ENCODE measurements at places on chromosomes 5 and 9.
A peak's percentile ranks its signal among the peaks of the same experiment; 100 is the strongest.

GRCh38 chr9:130288393-130288792 is 22.8 kb downstream of the HMCN2 start:
- DNase-seq, result no peak

DNA sequence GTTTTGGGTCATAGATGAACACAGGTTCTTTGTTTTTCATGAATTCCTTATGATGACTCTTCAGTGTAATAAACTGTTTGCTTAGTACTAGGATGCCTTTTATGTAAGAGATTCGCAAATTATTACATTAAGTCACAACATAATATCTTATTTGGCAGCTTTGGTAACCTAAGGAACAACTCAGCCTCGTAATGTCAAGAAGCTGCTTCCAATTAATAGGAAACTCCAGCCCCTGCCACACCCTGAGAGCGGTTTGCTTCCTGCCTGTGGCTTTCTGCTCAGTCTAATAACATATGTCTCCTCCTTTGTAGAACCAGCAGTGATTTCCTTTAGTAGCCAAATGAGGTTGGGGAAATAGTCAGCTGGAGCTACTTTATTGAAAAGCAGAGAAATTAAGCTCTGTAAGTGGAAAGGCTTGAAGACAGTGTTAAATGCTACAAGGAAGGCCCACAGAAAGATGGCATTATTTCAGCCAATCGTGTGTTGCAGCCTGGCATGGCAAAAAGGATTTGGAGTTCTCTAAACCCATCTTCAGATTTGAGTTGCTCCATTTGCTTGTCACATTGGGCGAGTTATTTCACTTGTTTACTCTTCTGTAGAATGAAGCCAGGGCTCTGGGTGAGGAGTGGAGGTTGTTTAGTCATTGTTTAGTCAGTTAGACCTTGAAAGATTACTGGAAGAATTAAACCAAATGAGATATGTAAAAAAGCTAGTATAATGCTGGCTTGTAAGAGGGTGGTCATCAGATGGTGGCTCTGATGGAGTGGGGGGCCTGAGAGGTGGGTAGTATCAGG is 54.1 kb downstream of the MTAP start:
- no peak for DNase-seq

- DNase-seq, result no peak
These were observed 18.0 kb downstream of the IGIP start for GRCh38 chr5:140143521-140144258.

DNA sequence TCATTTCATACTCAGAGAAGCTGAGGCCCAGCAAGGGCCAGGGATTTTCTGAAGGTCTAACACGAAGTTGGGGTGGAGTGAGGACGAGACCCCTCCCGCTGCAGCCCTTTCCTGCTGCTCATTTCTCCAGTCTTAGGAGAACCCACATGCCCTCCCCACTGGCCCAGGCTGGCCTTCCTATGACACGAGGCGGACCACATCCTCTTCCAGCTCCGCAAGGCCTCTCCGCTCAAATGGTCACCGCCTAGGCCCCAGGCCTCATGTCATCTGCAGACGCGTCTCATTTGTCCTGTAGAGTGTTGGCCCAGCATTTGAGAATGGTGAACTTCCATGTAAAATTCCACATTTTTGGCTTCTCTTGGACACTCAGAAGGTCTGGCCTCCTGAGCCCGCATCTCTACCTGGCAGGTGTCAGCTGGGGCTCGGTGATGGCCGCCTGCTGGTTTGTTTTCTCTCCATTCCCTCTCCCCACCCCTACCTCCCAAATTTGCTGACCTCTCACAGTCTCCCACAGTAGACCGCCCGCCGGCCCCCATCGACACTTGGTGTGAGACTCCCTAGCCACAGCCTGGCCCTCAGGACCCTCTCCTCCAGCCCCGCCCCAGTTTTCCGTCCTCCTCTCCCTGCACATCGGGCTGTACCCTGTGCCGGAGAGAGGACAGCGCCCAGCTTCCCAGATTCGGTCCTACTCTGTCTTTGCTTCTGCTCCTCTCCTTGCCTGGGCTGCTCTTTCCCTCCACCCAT is 51.7 kb downstream of the ERGIC1 start:
- no peak for DNase-seq

DNA sequence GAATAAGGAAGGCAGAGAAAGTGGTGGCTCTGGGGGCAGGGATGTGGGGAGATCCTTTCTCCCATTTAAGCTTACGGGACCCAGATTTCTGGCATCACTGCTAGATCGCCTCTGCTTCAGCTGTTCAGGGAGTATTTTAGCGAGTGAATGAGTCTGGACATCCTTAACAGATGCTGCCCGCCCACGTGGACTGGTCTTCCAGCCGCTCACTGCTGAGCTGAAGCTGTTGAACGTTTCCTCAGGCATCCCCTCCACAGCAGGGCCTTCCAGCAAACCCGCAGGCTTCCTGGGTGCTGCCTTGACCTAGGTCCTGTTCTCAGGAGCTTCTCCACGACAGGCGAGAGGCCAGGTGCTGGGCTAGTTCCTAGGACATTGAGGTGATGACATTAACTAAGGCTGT is 144.4 kb upstream of the EFNA5 start:
- no peak for DNase-seq

- no peak for DNase-seq
These were observed 26.4 kb upstream of the FKTN start for GRCh38 chr9:105531530-105531929.

- peak; percentile 45 for DNase-seq
These were observed 81.6 kb downstream of the PPP2R2B start for GRCh38 chr5:146796911-146797310.

- DNase-seq, result no peak
These were observed 417.7 kb downstream of the PSAT1 start for GRCh38 chr9:78714576-78714975.

- no peak for DNase-seq
These were observed 25.4 kb downstream of the EPB41L4B start for GRCh38 chr9:109295221-109296130.

DNA sequence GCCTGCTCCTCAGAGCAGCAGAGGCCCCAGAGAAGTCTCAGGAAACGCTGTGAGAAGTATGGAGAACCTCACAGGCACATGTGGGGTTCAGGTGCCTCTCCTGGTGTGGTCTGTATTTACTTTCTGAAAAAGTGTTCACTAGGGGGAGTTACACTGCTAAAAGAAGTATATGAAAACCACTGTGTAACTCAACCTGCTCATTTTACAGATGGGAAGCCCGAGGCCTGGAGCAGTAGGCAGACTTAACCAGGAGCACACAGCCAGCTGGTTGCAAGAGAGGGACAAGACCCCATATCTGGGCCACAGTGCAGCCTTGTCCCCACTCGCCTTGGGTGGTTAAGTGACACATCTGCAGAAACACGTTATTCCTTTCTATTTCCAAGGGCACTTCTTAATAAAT is 112.8 kb upstream of the SAP30L start:
- no peak for DNase-seq
